ENCODE measurements at places on chromosomes 3 and 15.

DNA sequence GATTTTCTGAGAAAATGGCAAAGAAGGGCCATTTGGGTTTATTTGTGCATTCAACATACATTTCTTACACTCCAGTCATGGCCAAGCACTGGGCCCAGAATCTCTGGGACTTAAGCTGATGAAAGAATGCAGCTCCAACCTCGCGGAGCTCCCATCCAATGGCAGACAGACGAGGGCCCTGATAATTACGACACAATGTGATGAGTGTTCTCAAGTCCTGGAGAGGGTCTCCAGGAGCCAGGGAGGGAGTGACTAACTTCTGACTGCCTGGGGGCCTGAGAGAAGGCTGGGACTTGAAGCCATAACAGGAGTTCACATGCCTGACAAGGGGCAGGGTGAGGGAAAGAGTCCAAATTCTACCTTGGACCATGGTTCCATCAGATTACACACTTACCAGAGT is 42.6 kb upstream of the BNC1 start:
- no peak for DNase-seq

- DNase-seq = no peak
These were observed 1.1 kb downstream of the HES1 start for GRCh38 chr3:194137008-194137505.

DNA sequence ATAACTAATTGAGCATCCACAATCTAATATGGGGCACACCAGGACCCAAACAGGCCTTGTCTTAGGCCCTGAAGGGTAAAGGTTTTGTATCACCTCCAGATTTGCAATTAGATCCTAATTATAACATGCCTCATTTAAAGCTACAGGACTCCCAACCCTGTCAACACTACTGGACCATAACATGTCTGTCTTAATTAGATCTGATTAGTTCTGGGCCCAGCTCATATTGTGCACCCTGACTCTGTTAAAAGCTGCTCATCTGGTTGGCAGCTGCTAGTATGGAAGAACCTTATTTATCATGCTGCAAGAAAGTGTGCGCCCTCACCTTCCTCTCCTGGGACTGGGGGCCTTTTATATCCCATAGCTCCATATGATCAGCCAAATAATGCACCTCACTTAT is 457.8 kb downstream of the ROBO1 start:
- no peak for DNase-seq

DNA sequence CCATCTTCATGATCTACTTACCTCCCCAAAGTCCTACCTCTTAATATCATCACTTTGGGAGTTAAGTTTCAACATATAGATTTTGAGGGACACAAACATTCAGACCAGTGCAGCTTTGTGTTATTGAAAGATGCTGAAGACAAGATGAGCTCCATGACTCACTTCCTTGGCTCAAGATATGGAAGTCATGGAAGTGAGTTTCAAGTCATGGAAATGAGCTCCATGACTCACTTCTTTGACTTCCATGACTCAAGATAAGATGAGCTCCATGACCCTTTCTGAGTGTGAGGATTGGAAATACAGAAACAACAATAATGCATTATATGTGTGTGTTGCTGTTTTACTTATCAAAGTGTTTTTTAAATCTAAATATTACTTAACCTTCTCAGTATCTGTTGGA is 170.2 kb upstream of the TPRG1 start:
- no peak for DNase-seq

- no peak for DNase-seq
These were observed 31.5 kb upstream of the TM4SF4 start for GRCh38 chr3:149442851-149443544.

DNA sequence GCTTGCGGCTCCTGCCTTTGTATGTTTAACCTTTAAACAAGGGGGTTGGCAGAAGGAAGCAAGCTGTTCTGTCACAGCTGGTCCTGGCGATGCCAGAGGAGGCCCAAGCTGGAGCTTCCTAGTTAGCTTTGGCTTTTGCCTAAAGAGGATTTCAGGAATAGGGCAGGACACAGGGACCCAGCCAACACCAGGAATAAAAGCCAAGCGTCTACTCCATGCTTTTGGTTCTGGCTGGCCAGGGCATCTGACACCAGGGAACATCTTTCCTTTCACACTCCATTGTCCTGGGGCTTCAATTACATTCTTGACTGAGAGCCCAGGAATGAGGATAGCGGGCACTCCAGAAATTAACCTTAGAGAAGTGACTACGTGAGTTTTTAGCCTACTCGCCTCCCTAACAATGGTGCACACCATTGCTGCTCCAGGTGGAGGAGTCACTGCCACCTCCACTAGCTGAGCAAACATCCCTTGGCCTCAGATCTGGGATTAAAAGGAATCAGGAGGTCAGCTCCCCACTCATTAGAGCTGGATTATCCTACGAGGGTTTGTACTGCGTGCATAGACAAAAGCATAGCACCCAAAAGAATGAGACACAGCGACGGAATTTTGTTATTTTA is 38.2 kb downstream of the TPM1 start:
- DNase-seq = no peak

- DNase-seq = no peak
These were observed at the start of gene CFAP161 for GRCh38 chr15:81133782-81134461. Gene CFAP161 (plus strand): TSS chr15:81134270. CDS start chr15:81134330, 60 bp downstream.

GRCh38 chr3:49500205-49500731 is 30.2 kb downstream of the DAG1 start:
- no peak for DNase-seq

GRCh38 chr15:36886701-36887100 is 213.6 kb downstream of the MEIS2 start:
- DNase-seq = no peak

DNA sequence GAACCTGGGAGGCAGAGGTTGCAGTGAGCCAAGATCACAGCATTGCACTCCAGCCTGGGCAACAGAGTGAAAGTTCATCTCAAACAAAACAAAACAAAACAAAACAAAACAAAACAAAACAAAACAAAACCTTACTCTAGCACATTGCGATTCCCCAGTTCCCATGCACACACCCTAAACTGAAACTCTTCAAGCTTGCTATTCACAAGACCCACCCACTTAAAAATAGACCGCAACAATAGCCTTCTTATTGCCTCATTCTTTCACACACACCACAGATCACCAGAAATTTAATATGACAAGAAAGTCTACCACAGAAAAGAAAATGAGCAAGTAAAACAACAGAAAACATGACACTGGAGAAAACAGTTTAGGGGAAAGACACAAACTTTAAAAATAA is 598.4 kb downstream of the FHIT start:
- no peak for DNase-seq

GRCh38 chr15:37061996-37062395 is 38.4 kb downstream of the MEIS2 start:
- no peak for DNase-seq

GRCh38 chr15:42999201-42999779 is 78.7 kb upstream of the TTBK2 start:
- DNase-seq = no peak

DNA sequence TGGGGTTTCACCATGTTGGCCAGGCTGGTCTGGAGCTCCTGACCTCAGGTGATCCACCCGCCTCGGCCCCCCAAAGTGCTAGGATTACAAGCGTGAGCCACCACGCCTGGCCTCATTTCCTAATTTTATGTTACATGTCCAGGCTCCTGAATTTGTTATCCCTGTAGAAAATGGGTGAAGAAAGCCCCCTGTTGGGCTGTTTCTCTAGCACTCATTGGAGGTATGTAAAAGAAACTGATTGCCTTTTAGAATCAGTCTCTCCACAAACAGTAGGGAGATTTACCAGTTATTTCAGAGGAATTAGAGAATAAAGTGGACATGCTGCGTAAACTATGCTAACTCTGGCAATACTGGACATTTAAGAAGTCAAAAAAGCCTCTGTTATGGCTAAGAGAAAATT is 364.1 kb upstream of the TBL1XR1 start:
- no peak for DNase-seq

DNA sequence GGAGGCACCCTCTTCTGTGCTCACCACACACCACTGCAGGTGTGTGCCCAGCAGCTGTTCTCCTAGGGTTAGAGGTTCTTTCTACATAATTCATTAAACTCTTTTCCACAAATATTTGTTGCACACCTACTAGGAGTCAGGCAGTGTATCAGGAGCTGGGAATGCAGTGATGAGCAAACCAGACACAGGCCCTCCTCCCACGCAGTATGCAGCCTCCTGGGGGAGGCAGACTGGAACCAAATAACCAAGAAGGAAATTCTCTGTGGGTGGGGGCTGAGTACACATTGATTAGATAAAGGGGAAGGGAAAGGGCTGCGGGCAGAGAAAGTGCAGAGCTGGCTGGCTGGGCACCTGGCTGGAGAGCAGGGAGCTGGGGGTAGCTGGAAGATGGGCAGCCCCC is 18.5 kb upstream of the C3orf22 start:
- no peak for DNase-seq

DNA sequence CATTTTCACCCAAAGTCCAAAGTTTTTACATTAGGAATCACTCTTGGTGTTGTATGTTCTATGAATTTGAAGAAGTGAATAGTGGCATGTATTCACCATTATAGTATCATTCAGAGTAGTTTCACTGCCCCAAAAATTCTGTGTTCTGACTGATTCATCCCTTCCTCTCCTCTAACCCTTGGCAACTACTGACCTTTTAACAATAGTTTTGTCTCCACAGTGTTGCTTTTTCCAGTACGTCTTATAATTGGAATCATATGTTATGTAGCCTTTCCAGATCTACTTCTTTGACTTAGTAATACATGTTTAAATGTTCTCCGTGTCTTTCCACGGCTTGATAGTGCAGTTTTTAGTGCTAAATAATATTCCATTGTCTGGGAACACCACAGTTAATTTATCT is 379.0 kb upstream of the SGO1 start:
- DNase-seq = no peak

DNA sequence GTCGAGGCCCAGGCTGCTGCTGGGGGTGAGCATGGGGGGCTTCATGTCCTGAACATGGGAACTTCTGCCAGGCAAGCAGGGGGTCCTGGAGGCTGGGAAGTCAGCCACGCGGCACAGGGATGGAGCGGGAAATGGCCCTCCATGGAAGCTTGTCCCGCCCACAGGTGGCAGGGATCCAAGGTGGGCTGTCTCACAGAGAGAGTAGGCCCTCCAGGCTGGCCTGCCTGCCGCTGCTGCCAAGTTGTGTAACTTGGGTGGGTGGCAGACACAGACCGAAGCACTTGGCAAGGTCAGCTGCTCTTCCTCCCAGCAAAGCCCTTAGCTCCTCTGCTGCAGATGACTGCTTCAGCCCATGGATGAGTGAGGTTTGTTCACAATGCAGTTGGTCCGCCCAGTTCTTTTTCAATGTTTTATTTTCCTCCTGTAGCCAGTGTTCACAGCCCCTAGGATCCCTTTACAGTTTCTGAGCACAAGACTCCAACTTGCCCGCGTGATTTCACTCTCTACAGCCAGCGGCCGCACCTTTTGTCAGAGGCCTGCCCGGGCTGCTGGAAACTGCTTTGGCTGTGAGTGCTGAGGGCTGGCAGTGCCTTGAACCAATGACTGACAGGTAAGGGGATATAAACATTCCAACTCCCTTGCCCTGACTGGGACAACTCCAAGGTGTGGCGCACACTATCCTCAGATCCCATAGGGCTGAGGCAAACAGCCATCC is 26.7 kb downstream of the HCN4 start:
- no peak for DNase-seq

GRCh38 chr3:127187316-127187715 is 5.6 kb upstream of the PRR23E start:
- DNase-seq = no peak

DNA sequence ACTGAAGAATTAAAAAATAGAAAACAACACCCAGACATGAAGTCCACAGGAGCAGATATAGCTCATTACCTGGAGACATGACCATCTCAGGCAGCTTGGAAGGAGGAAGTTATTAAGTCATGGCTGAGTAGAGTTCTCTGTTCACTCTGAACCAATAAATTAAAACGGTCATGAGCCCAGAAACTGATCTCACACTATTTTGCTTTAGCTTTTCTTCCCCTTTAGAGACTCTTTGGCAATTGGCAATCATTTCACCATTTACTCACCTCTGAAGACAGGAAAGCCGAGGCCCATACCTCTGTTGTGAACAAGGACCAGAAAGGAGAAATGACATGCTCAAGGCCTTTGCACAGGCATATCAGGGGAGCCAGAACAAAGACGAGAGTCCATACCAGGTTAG is 26.6 kb downstream of the CLDN18 start:
- DNase-seq = no peak

GRCh38 chr3:127121885-127122284 is 71.0 kb upstream of the PRR23E start:
- DNase-seq = no peak

GRCh38 chr3:72977060-72977808 is 19.4 kb upstream of the PPP4R2 start:
- DNase-seq = no peak

DNA sequence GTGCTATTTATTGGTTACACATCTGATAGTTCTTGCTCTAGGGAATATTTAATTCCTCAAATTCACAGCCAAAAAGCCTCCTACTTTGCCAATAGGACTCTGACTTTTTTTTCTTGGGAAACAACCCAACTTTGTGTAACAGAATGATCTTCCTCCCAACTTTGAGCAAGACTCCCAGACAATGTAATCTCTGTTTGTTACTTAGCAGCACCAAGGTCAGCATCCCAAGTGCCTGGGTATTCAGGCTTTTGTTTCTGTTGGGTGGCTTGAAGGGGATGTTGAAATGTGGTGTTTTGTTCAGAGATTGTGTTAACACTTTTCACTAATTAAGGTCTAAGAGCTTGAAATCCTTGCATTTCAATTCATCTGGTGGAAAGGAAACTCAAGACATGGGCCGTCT is 115.8 kb downstream of the ADAMTS9 start:
- no peak for DNase-seq

GRCh38 chr3:2172561-2173171 is 74.0 kb downstream of the CNTN4 start:
- no peak for DNase-seq

DNA sequence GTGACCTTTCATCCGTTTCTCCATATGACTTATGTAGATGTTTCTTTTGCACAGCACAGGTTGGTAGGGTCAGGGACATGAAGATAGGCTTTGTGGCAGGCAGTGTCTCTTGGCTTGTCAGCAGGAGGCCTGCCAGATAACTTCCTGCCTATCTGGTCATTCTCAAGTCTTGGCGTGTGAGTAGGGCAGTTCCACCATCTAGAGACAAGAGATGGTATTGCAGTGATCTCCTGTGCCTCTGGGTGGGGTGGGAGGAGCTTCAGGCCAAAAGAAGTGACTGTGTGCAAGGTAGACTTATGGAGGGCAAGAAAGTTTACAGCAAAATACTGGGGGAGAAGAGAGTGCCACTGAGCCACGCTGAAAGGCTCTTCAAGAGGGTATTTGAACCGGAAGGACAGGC is 11.0 kb downstream of the TEX264 start:
- DNase-seq = peak; percentile 57
